CD8-positive, alpha-beta T cell (primary cell): ENCODE measurements at places on chromosomes 13 and 19.
A peak's percentile ranks its signal among the peaks of the same experiment; 100 is the strongest.

DNA sequence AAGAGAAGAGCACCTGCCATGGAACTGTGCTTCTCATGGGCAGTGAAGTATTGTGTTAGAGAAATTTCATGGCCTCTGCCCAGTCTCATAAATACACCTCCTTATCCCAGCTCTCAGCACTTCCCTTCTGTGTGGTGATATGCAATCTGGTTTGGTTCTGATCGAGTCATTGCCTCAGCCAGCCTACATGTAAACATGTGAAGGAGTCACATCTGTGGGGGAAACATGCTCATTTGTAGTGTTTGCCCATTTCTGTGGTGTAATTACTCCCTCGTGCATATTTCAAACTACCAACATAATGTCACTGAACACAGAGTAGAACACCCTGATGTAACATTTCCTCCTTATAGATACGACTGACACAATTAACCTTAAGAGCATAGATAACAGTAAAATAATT is 183.0 kb downstream of the DCT start:
- DNase-seq, result no peak

- no peak for DNase-seq
These were observed 70.6 kb upstream of the SERP2 start for GRCh38 chr13:44302940-44303575.

DNA sequence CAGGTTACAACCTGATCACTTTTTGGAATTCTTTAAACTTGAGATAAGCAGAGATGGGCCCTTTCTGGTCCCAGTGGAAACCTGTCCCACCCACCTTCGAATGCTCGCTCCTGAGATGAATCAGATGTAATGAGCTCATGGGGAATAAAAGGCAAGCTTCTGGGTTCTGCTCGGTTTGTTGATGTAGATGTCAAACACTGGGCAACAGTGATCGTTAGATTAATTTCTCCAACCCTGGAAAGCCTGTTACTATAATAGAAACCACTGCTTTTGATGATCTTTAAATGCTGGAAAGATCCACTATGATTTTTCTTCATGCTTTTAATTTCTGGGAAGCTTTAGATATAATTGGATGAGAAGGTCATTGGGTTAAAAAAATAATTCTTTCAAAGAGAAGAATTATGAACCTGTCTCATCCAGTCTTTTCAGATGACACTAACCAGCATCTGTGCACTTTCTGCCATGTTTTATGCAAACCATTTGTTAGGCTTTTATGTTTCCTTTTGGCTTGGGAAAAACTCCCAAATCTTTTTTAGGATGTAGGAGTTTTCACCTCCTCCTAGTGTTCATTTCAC is 49.3 kb downstream of the B3GLCT start:
- no peak for DNase-seq

- no peak for DNase-seq
These were observed at the start of gene KL for GRCh38 chr13:33016414-33017322. Gene KL (plus strand): TSS chr13:33016423. CDS start chr13:33016441, 18 bp downstream.

- DNase-seq, result no peak
These were observed 249.6 kb downstream of the ENOX1 start for GRCh38 chr13:43537124-43537523.

GRCh38 chr19:58475714-58476497 is at the start of gene ZNF446:
Gene ZNF446 (plus strand): TSS chr19:58476352. CDS start chr19:58477219, 867 bp downstream.
- peak; percentile 98 for DNase-seq
